Memory B cell (primary cell): ENCODE measurements at places on chromosomes 4 and X.

- no peak for DNase-seq
Measured at GRCh38 chr4:7651461-7651921, 216.8 kb upstream of the PSAPL1 start.

DNA sequence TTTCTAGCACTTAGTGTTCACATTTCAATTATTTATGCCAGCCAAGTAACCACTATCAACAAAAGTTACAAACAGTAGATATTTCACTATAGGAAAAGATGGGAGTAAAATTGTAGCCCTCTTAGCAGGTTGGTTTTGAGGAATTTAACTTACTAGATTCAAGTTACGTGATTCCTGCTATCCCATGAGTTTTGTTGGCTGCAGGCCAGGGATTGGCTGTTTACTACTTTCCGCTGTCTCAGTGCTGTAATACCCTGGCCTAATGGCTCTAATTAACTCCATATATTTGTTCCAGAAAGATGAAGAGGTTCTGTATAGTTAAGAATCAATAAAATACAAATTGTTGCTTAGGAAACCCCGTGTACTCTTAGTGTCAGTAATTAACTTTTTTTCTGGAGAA is 55.5 kb upstream of the MAGED1 start:
- DNase-seq: no peak

- no peak for DNase-seq
Measured at GRCh38 chrX:50769389-50770063, 44.5 kb downstream of the SHROOM4 start.

GRCh38 chr4:34365946-34366345 is 1878.4 kb downstream of the ARAP2 start:
- no peak for DNase-seq
